KBM-7 (cell line): ENCODE measurements at places on chromosomes 16 and 17.

DNA sequence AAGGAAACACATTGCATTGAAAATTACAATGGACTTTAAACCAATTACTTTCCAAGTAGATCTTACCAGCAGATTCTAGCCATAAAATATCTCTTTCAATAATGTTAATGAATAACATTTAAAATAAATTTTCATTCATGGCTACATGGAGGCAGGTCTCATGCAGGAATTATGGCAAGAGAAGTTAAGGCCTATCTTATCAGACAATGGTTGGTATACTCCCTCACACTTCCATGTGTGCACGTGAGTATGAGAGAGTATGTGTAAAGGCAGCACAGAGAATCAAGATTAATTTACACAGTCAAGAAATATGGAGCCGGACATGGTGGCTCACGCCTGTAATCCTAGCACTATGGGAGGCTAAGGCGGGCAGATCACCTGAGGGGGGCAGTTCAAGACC lies 76.5 kb downstream of the HELZ start:
- DNase-seq: no peak

DNA sequence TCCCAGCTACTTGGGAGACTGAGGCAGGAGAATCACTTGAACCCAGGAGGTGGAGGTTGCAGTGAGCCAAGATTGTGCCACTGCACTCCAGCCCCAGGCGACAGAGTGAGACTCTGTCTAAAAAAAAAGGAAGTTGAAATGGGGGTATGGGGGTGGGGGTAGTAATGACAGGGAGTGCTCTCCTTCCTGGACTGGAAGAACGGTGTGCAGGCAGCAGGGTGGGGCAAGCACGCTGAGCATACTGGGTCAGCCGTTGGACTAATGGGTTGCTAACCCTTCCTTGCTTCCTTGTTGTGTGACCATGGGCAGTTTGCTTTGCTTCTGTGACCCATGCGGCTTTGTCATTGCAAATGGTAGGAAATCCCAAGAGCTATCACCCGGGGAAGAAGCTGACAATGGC lies 16.5 kb downstream of the KATNIP start:
- DNase-seq: peak; percentile 81

GRCh38 chr16:4745274-4745569 lies 10.9 kb downstream of the DNAAF8 start:
- no peak for DNase-seq

GRCh38 chr16:15575293-15576049 lies 67.5 kb downstream of the MARF1 start:
- no peak for DNase-seq

DNA sequence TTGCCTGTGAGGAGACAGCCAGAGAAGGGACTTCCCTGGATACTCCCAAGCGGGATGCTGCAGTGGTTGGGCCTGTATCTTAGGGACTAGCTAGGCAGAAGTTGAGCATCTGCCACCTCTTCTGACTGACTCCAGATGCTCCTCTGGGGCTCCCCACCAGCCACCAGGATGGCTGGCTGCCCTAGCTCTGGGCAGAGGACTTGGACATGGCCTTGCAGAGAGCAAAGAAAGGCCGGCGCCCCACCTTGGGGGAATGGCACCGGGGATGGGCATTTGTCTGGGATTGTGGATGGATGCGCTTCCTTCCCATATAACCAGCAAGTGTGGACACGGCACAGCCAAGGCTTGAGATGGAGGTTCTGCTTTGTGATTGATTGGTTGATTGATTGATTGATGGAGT lies 69.0 kb downstream of the OR1D5 start:
- DNase-seq: no peak

GRCh38 chr17:34379868-34380267 lies 16.8 kb upstream of the CCL1 start:
- DNase-seq: no peak

DNA sequence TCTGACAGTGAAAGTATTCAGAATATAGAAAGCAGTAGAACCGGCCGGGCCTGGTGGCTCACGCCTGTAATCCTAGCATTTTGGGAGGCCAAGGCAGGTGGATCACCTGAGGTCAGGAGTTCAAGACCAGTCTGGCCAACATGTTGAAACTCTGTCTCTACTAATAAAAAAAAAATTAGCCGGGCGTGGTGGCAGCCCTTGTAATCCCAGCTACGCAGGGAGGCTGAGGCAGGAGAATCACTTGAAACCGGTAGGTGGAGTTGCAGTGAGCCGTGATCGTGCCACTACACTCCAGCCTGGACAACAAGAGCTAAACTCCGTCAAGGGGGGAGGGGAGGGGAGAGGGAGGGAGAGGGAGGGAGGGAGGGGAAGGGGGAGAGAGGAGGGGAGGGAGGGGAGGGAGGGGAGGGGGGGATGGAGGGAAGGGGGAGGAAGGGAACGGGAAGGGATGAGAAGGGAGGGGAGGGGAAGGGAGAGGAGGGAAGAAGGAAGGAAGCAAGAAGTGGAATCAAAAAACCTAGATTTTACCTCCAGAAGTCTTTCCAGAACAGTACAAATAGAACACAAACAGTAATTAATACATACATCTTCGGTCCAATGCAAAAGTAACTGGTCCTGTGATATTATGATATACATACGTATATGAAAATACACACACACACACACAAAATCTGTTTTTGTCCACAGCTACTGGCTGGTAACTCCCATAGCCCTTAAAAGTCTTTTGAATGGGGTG lies 10.9 kb upstream of the NT5C start:
- DNase-seq: no peak

- DNase-seq: no peak
Measured at GRCh38 chr17:68052810-68053209, 17.3 kb downstream of the KPNA2 start.

DNA sequence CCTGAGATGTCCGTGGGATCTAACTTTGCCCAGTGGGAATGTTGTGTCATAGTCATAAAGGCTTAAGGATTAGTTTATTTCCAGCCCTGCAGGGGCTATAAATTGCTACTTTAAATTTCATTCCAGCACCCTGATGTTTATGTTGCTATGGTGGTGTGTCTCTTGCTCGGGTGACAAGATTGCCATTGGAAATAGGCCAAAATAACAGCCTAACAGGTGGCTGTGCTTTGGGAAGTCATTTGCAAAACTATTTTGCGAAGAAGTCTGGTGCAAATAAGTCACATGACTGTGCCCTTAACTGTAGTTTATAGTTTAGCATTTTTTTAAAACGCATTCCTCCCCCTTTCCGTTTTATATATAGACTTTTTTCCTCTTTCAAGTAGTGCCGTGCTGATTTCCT lies 23.1 kb downstream of the PITPNC1 start:
- peak; percentile 40 for DNase-seq

GRCh38 chr17:10111907-10112452 lies 86.4 kb downstream of the GAS7 start:
- no peak for DNase-seq

DNA sequence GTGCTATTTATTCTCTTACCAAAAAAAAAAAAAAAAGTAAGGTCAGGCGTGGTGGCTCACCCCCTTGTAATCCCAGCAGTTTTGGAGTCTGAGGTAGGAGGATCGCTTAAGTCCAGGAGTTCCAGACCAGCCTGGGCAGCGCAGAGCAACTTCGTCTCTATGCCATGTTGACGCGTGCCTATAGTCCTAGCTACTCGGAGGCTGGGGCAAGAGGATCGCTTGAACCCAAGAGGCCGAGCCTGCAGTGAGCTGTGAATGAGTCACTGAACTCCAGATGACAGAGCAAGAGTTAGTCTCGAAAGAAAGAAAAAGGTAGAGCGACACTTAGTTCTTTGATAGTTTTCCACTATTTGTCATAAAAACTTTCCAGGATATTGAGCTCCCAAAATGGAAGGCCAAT lies 1.4 kb upstream of the TENT4B start:
- no peak for DNase-seq

DNA sequence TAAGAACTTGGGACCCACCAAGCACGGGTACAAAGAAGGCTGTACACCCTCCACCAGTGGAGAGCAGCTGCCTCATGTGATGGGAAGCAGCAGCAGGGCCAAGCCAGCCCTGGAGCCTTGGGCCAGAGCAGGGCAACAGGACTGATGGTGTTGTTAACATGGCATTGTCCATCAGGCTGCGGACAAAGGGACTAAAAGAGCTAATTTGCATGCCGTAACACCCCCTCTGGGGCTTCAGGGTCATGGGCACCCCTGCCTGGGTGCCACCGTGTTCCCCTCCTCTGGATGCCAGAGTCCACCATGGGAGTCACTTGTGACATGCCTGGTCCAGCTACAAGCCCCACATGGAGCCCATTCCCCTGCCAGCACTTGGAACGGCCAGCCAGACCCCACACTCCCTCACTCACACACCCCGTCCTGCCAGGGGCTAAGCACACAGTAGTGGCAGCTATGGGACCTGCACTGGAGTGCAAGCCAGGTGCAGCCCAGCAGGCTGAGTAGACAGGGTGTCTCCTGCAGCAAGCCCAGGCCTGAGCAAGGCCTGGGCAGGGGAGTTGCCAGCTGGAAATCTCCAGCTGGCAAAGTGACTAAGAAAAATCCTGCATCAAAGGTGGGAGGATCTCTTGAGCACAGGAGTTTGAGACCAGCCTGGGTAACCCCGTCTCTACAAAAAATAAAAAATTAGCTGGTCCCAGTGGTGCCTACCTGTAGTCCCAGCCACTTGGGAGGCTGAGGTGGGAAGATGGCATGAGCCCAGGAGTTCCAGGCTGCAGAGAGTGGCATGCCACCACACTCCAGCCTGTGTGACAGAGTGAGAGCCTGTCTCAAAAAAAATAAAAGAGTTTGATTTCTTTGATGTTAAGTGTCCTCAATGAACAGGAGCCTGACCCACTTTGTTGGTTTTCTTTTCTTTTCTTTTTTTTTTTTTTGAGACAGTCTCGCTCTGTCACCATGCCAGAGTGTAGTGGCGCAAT lies 33.7 kb downstream of the NOL11 start:
- no peak for DNase-seq

DNA sequence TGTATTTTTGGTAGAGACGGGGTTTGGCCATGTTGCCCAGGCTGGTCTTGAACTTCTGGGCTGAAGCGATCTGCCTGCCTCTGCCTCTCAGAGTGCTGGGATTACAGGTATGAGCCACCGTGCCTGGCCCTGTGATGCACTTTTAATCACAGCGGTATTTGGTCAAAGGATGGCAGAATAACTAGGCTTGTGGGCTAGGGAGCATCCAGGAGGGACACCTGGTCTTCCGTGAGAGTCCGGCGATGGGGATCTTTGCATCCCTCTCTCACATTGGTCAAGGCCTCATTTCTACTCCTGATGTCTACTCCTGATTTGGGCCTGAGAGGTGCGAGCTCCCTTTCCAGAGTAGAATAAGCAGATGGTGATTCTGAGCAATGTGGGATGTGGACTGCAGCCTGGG lies 257.9 kb upstream of the CACNG5 start:
- DNase-seq: no peak

DNA sequence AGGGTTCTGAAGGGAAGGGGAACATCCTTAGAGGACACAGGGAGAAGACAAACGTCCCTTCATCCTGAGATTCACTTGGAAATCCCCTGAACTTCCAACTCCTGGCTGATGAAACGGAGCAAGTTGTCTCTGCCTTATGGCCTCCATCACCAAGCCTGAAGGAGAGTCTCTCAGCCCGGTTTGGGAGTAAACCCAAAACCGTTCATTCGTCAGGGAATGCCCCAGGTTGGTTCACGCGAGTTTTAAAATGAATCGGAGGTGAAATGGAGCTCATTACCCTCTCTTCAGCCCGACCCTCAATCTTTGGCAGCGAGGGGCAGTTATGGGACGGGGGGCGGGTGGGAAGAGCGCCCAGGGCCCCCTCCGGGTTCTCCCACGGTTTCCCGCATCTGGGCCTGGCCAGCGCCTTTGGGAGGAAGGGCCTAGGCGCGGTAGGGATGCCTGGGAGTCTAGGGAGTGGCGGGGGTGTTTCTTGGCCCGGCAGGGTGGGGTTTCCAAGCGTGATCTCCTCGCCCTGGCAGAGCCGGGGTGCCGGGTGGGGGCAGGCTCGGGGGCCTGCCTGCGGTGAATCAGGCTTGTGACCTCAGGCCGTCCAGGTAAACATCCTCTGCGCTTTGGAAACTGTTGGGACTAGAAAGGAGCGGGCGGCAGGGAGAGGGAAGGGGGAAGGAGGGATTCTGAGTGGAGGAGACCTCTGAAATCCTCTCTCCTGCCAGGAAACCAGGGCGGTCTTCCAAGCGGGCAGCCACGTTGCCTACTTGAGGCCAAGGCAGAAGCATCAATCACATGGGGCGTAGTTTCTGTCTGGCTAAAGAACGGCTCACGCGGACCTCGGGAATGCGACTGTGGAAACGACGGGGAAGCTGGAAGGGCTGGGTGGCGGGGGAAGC lies 24.1 kb upstream of the HOXB13 start:
- no peak for DNase-seq

- DNase-seq: no peak
Measured at GRCh38 chr17:83109793-83110645, 30.6 kb downstream of the METRNL start.

DNA sequence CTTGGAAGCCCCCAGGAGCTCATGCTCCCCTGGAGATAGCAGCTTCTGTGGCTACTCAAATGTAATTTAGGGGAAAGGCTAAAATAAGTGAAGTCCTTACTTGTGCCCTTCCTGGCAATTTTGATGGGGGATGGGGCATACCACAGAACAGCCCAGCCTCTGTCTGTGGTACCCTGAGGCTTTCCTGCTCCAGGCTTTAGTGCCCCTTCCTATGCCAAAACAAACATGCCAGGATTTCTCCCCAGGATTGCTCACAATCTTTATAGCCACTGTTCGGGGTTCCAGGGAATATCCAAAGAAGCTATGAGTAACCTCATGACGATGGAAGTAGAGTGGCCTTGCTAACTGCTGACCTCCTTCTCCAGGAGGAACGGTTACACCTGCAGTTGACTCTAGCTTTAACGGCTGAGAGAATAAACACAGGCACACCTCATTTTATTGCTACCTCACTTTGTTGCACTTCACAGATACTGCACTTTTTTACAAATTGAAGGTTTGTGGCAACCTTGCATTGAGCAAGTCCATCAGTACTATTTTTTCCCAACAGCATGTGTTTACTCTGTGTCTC lies 24.9 kb downstream of the CCL4 start:
- DNase-seq: no peak

DNA sequence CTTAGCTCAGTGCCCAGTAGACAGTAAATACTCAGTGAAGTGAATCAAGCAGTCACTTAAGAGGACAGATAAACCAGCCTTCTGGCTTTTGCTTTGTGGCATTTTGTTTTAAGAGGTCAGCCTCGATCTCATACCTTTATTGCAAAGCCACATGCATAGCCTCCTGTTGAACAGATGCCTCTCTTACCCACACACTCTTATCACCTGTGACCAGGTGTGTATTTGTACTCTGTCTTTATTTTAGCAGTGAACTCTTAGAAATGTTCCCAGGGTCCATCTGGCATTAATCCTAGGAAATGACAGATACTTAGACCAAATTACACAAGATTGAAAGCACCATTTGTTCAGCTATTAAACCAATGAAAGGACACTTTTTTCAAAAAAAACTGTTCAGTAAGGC lies 1426.5 kb downstream of the CDH11 start:
- no peak for DNase-seq
